Spleen (tissue), 13 donors: ENCODE measurements at places on chromosomes 7 and 10.

DNA sequence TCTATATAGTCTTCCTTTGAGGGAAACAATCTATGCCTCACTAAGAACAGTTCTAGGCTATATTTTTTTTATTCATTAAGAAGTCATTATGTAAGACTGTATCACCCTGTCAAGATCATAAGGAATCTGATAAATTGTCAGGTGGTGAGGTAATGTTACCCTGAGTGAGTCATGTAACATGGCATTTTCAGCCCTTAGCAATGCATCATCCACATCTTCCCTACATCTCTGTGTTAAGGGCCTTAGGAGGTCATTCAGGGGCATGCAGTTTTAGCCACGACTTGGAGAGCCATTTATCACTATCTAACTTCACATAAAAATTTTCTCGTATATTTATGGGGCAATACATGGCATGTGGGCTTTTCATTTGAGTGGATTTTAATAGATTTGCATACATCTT is 924.5 kb upstream of the MBL2 start:
- H3K4me1 ChIP-seq: no peaks in the 10 kb centered on the region
- DNase-seq: no peak
- no peaks in the 10 kb centered on the region for H3K27me3 ChIP-seq
- no peak overlapping the region for H3K4me3 ChIP-seq

- H3K36me3 ChIP-seq: no peaks in the 10 kb centered on the region
- no peak overlapping the region for H3K4me3 ChIP-seq
- no peaks in the 10 kb centered on the region for H3K4me1 ChIP-seq
- no peaks in the 10 kb centered on the region for H3K27me3 ChIP-seq
Measured at GRCh38 chr7:88243345-88243909, 23.6 kb upstream of the SRI start.

DNA sequence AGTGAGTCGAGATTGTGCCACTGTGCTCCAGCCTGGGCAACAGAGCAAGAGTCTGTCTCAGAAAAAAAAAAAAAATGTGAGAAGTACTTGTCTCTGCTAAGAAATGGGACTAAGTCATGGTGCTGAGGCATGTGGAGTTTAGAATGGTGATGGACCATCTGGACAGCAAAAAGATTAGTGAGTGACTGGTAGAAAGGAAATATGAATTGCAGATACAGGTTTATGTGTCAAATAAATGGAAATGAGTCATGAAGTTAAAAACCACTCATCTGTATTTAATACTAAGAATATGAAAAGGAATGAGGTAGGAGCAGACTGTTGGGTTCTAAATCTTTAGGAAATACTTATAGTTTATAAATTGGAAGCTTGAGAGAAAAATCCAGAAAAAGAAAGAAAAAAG is 625.7 kb upstream of the ANKRD30A start:
- H3K36me3 ChIP-seq: no peaks in the 10 kb centered on the region
- DNase-seq: no peak
- H3K27ac ChIP-seq: no peak overlapping the region
- no peak overlapping the region for H3K4me3 ChIP-seq
- H3K4me1 ChIP-seq: no peaks in the 10 kb centered on the region

DNA sequence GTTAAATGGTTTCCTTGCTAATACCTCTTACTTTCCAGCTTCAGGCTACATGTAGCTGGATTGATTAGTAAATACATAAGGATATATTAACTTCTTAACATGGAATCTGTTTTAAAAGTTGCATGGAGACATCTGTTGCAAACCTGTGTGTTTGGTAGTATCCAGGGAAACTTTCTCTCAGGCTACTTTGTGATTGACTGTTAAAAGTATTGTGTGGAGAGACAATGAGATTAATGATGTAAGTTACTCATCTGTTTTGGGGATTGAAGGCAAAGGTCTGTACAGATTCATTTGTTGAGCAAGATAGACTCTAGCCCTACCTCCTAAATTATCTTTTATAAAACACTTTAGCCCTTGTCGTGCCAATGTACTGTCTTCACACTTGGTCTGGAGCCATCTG is 6.6 kb downstream of the CREB5 start:
- no peaks in the 10 kb centered on the region for H3K4me1 ChIP-seq
- H3K4me3 ChIP-seq: no peak overlapping the region

DNA sequence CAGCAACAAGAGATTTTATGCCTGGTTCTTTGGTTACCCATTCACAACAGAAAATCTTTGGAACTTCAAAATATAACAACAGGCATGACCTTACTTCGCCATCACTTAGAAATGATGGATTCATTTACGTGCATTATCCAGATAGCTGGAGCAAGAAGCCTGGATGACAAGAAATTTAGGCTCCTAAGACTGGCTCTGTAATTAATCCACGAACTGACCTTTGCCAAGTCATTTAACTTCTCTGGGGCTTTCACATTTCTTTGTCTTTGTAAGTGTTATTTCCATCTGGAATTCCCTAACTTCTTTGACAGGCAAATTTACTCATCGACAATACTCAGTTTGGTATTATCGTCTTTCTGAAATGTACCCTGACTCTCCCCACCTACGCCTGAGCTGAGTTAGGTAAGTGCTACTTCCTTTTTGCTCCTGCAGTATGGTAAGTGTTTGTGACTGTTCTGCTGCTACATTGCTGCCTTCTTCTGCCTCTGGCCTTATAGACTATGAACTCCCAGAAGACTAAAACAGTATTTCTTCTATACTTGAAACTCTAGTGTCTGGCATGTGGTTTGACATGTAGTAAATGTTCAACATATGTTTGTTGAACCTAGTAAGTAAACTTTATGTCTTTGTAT is 5.5 kb upstream of the MDFIC start:
- H3K27ac ChIP-seq: peak overlapping the region; percentile 62
- H3K27me3 ChIP-seq: no peaks in the 10 kb centered on the region
- peaks cover 9% of the 10 kb centered on the region for H3K4me1 ChIP-seq
- no peak overlapping the region for H3K4me3 ChIP-seq

DNA sequence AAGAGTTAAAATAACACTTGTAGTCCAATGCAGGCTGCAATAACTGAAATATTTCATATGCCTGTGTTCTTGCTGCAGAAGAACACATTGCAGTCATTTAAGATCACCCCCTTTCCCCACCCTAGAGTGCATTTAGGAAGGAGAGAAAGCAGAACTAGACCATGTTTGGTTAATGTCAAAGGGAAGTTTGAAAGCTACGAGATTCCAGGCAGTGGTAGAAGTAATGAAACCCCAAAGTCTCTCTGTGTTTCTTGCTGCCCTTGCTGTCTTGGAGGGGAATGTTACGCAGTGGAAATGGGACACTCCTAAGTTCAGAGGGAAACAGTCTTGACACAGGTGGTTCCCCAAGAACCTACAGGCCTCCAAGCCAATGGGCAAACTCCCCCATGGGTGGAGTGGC is 242.9 kb downstream of the PTEN start:
- H3K27me3 ChIP-seq: no peaks in the 10 kb centered on the region
- no peaks in the 10 kb centered on the region for H3K36me3 ChIP-seq
- DNase-seq: no peak
- peaks cover 63% of the 10 kb centered on the region for H3K4me1 ChIP-seq
- H3K27ac ChIP-seq: peak overlapping the region; percentile 82

- H3K27me3 ChIP-seq: no peaks in the 10 kb centered on the region
- DNase-seq: no peak
- H3K4me3 ChIP-seq: no peak overlapping the region
Measured at GRCh38 chr7:96330193-96330592, 8.3 kb upstream of the SLC25A13 start.

GRCh38 chr7:14016950-14017349 is 27.5 kb upstream of the ETV1 start:
- H3K4me3 ChIP-seq: no peak overlapping the region
- H3K36me3 ChIP-seq: no peaks in the 10 kb centered on the region
- H3K27ac ChIP-seq: no peak overlapping the region
- DNase-seq: no peak
- no peaks in the 10 kb centered on the region for H3K4me1 ChIP-seq
- H3K27me3 ChIP-seq: no peaks in the 10 kb centered on the region

GRCh38 chr7:44415510-44415909 is 74.9 kb downstream of the NUDCD3 start:
- no peak for DNase-seq
- no peak overlapping the region for H3K4me3 ChIP-seq
- no peak overlapping the region for H3K27ac ChIP-seq
- H3K27me3 ChIP-seq: no peaks in the 10 kb centered on the region

DNA sequence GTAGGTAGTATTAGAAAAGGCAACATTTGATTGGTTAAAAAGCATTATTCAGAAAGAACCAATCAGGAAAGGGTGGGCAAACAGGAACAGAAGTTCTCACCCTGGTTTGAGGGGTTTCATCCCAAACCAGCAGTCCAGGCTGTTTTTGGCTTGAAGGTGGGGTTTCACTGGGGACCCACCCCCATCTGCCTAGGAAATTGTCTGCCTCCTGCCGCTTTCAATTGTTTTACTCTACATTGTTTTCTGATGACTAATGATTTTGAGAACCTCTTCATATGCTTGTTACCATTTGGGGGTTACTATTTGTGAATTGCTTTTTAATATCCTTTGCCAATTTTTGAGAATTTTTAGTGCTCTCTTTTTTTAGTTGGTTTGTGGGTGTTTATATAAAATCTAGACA is 3.3 kb upstream of the PCBD1 start:
- no peaks in the 10 kb centered on the region for H3K36me3 ChIP-seq
- no peaks in the 10 kb centered on the region for H3K27me3 ChIP-seq
- H3K4me3 ChIP-seq: no peak overlapping the region
- peaks cover 21% of the 10 kb centered on the region for H3K4me1 ChIP-seq

- no peak for DNase-seq
- H3K36me3 ChIP-seq: no peaks in the 10 kb centered on the region
- peaks cover 4% of the 10 kb centered on the region for H3K4me1 ChIP-seq
- H3K4me3 ChIP-seq: no peak overlapping the region
Measured at GRCh38 chr10:60358282-60358681, 31.4 kb downstream of the ANK3 start.

DNA sequence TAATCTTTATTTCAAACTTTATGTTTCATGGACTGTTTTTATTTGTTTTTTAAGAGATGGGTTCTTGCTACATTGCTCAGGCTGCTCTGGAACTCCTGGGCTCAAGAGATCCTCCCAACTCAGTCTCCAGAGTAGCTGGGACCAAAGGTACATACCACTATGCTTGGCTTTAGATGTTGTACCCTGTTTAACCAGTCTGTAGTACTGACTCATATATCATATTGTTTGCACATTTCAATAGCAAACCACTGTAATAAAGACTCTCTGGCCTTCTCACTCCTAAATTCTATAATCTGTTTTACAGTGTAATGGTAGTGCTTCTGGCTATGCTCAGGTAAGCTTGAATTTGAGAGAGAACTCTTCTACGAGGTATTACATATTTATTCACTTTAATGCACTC is 413.6 kb upstream of the PCDH15 start:
- H3K36me3 ChIP-seq: no peaks in the 10 kb centered on the region
- H3K4me1 ChIP-seq: no peaks in the 10 kb centered on the region
- no peak overlapping the region for H3K27ac ChIP-seq
- H3K4me3 ChIP-seq: no peak overlapping the region

GRCh38 chr7:102302025-102302424 is 15.4 kb downstream of the SH2B2 start:
- no peaks in the 10 kb centered on the region for H3K36me3 ChIP-seq
- peaks cover 53% of the 10 kb centered on the region for H3K4me1 ChIP-seq
- H3K4me3 ChIP-seq: no peak overlapping the region
- no peaks in the 10 kb centered on the region for H3K27me3 ChIP-seq

DNA sequence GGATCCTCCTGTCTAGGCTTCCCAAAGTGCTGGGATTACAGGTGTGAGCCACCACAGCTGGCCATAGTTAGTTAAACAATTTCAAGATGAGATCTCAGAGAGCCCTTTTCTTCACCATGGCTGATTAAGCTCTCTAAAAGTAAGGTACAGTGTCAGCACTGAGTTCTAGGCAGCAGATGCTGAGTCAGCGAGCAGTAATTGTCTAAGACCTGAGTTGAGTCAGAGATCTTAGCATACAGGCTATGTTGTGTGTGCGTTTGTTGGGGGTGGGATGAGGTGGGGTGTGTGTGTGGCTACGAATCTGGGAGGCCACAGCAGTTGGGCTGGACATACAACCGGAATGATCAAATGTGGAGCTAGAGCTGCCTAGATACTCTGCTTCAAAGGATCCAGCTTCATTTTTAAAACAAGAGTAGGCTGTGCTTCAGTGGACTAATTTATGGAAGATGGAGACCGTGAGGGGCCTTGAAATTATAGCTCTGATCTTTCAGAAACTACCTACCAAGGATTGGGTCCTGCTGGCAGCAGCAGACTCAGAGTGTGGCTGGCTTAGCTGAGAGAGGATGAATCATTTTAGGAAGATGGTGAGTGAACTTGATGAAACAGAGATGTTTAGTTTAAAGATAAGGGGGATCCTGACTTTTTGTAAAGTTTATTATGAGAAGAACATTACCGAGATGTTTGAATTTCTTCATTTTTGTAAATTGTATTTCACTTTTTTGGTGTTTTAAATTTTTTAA is 17.5 kb upstream of the MTPN start:
- no peaks in the 10 kb centered on the region for H3K27me3 ChIP-seq
- H3K36me3 ChIP-seq: no peaks in the 10 kb centered on the region
- no peak overlapping the region for H3K27ac ChIP-seq
- DNase-seq: no peak

- H3K4me3 ChIP-seq: peak within 1 kb of the TSS; percentile 43
- H3K4me1 ChIP-seq: peaks cover 16% of the 10 kb centered on the region
- peak; percentile 85 for DNase-seq
- peaks cover 24% of the 10 kb centered on the region for H3K27me3 ChIP-seq
- peak within 1 kb of the TSS; percentile 59 for H3K27ac ChIP-seq
- H3K36me3 ChIP-seq: peaks cover 15% of the 10 kb centered on the region
Measured at GRCh38 chr7:98211221-98211675, at the start of gene BHLHA15. Gene BHLHA15 (plus strand): TSS chr7:98211439. CDS start chr7:98212310, 871 bp downstream.
